Thoracic aorta endothelial cell (primary cell): ENCODE measurements at places on chromosomes 3 and 15. TPM values are rescaled to one million over a fixed set of nuclear protein-coding genes. Genes with fewer than 3 reads are reported as not detected.

Gene PLOD2
- total RNA-seq = 335 and 431 TPM in 2 replicates

Gene ADGRG7
- total RNA-seq = not detected in 2 replicates

Gene SAXO2
- 0.22 and 0.40 TPM in 2 replicates for total RNA-seq

Gene RPL39L
- total RNA-seq = 23.8 and 28.9 TPM in 2 replicates

Gene CD276
- 58.8 and 60.9 TPM in 2 replicates for total RNA-seq

Gene DGKG
- 0.13 and 0.36 TPM in 2 replicates for total RNA-seq

Gene ZDHHC23
- total RNA-seq = 5.2 and 6.8 TPM in 2 replicates

Gene CTXN2
- total RNA-seq = not detected in 2 replicates

Gene IL17RB
- 0.22 TPM in 1 of 2 replicates, not detected in the other for total RNA-seq

Gene CKMT1B
- not detected in 2 replicates for total RNA-seq

Gene EOMES
- not detected in 2 replicates for total RNA-seq

Gene FHIT
- 1.4 and 2.5 TPM in 2 replicates for total RNA-seq

Gene FBXO40
- total RNA-seq = not detected in 2 replicates

Gene GOLGA6C
- not detected in 2 replicates for total RNA-seq

Gene ACP3
- 0.13 TPM in 1 of 2 replicates, not detected in the other for total RNA-seq

Gene FES
- total RNA-seq = 40.8 and 50.6 TPM in 2 replicates

Gene SLC12A1
- total RNA-seq = not detected in 2 replicates

Gene BFSP2
- not detected in 2 replicates for total RNA-seq

Gene TARS3
- total RNA-seq = 8.8 and 10.0 TPM in 2 replicates

Gene MGLL
- 66.0 and 68.4 TPM in 2 replicates for total RNA-seq

Gene SPATA12
- total RNA-seq = 0.07 and 0.13 TPM in 2 replicates

Gene SLC2A2
- total RNA-seq = not detected in 2 replicates

Gene SLC12A8
- total RNA-seq = 0.29 and 0.80 TPM in 2 replicates

Gene GLDN
- not detected in 2 replicates for total RNA-seq

Gene CATSPER2
- total RNA-seq = 2.1 and 2.4 TPM in 2 replicates

Gene FYCO1
- 20.5 and 25.1 TPM in 2 replicates for total RNA-seq

Gene INKA1
- 5.8 and 7.6 TPM in 2 replicates for total RNA-seq

Gene SENP7
- total RNA-seq = 22.6 and 25.0 TPM in 2 replicates

Gene AGTR1
- total RNA-seq = not detected in 2 replicates

Gene MORC1
- not detected in 2 replicates for total RNA-seq

Gene GABRR3
- not detected in 2 replicates for total RNA-seq
